ENCODE measurements at places on chromosomes 7 and 10. TPM values are rescaled to one million over a fixed set of nuclear protein-coding genes. Genes with fewer than 3 reads are reported as not detected.

GRCh38 chr10:9068003-9068402 is 1013.5 kb downstream of the GATA3 start:
- H3K27ac ChIP-seq = no peak overlapping the region
- no peak overlapping the region for H3K4me3 ChIP-seq
- peaks cover 33% of the 10 kb centered on the region for H3K4me1 ChIP-seq
- no peak for DNase-seq
- H3K36me3 ChIP-seq = peaks cover 2% of the 10 kb centered on the region

DNA sequence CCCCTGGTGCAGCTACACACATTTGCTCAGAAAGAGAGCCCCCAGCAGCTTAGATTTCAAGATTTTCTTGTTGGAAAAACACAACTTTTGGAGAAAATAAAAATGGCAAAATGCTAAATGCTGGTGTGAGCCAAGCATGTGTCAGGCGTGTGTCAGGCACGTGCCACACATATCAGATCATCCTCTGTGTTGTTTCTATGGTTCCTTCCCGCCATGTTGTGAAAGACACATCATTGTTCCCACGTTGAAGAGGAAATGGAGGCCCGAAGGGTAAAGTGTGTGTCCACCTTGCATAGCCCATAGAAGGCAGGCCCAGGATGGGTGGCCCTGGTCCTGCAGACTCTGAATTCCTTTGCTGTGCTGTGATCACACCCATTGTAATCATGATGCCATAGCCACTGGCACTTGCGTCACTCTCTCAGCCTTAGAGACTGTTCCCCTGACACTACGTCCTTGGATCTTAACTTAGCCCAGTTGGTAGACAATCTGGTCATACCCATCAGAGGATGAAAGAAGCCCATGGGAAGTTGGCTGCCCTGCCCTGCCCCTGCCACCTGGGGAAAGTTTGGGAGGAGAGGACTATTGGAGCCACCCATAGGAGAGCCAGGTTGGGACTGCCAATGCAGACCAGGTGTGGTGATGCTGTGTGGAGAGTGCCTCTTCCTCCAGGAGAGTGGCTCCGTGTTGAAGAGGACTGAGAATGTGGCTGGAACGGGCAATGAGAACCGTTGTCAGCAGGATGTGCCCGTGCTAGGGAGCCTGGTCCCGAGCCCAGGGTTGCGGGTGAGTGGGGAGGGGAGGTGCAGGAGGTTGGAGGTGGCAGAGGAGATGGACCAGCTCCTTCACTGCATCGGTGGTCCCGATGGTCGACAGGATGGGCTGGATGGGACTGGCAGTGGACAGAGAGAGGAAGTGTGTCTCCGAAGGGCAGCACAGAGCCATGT is 65.6 kb upstream of the IGFBP3 start:
- H3K36me3 ChIP-seq = no peaks in the 10 kb centered on the region
- no peaks in the 10 kb centered on the region for H3K27me3 ChIP-seq
- no peak overlapping the region for H3K27ac ChIP-seq
- no peak overlapping the region for H3K4me3 ChIP-seq
- no peaks in the 10 kb centered on the region for H3K4me1 ChIP-seq
- DNase-seq = no peak

- H3K4me3 ChIP-seq = no peak within 1 kb of the TSS
- peaks cover 4% of the 10 kb centered on the region for H3K27me3 ChIP-seq
- no peak within 1 kb of the TSS for H3K27ac ChIP-seq
- H3K36me3 ChIP-seq = peaks cover 15% of the 10 kb centered on the region
- no peaks in the 10 kb centered on the region for H3K4me1 ChIP-seq
- no peak for DNase-seq
Observed at GRCh38 chr7:23710000-23710399, at the start of gene STK31. STK31 (plus strand) TSS chr7:23710219; CDS start chr7:23710286, 67 bp downstream.

DNA sequence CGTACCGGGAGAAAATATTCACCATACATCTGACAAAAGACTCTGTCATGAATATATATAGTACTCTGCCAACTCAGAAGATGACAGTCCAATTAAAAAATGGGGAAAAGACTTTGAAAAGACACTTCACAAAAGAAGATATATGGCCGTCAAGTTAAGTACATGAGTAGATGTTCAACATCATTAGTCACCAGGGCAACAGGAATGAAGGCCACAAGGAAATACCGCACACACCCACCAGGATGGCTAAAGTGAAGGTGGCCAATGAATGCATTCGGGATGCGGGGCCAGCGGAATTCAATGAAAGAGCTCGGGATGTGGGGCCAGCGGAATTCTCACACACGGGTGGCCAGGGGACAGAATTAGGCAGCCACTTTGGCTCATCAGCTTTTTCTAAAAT is 42.2 kb downstream of the MAD1L1 start:
- peaks cover 13% of the 10 kb centered on the region for H3K36me3 ChIP-seq
- H3K4me3 ChIP-seq = no peak overlapping the region
- H3K27ac ChIP-seq = no peak overlapping the region
- DNase-seq = no peak

DNA sequence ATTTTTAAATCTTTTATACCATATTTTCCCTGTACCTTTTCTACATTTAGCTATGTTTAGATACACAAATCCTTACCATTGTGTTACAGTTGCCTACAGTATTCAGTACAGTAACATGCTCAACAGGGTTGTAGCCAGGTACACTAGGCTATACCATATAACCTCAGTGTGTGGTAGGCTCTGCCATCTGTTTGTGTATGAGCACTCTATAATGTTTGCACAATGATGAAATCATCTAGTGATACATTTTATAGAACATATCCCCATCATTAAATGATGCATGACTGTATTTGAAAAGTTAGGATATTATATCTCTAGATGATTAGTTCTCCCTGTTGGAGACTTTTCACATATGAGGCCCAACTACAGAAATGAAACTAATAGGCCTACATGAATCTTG is 188.6 kb downstream of the STK31 start:
- peaks cover 12% of the 10 kb centered on the region for H3K27me3 ChIP-seq
- H3K4me1 ChIP-seq = peaks cover 25% of the 10 kb centered on the region
- H3K36me3 ChIP-seq = no peaks in the 10 kb centered on the region
- no peak overlapping the region for H3K4me3 ChIP-seq
- H3K27ac ChIP-seq = no peak overlapping the region
- no peak for DNase-seq

ADARB2 gene
- 0.60 TPM for total RNA-seq

RADIL gene
- total RNA-seq = 0.50 TPM

NPSR1 gene
- not detected for total RNA-seq

DRGX gene
- total RNA-seq = not detected

ANKRD30A gene
- not detected for total RNA-seq

STEAP1B gene
- 0.39 TPM for total RNA-seq

CTAGE4 gene
- total RNA-seq = 4.2 TPM

LRRN3 gene
- 15.3 TPM for total RNA-seq

Measured in activated T-cell treated with anti-CD3 and anti-CD28 coated beads, Interleukin-2, amount 50 U/mL, for 72 hours (primary cell).